ENCODE measurements at places on chromosomes 12 and 14.

GRCh38 chr12:46585854-46586621, 213.5 kb upstream of the SLC38A2 start:
- DNase-seq = peak; percentile 75

DNA sequence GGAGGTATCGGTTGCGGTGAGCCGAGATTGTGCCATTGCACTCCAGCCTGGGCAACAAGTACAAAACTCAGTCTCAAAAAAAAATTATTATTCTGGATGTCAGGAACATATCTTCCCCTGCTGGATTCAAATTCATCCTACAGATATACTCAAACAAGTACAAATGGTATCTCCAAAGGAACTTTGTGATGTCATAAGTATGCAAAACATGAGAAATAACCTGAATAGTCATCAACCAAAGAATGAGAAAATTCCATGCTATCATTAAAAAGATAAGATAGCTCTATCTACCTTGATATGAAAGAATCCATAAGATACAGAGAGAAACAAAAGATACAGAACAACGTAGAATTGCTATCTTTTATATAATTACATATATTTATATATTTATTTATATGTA, 67.7 kb downstream of the EEA1 start:
- no peak for DNase-seq

DNA sequence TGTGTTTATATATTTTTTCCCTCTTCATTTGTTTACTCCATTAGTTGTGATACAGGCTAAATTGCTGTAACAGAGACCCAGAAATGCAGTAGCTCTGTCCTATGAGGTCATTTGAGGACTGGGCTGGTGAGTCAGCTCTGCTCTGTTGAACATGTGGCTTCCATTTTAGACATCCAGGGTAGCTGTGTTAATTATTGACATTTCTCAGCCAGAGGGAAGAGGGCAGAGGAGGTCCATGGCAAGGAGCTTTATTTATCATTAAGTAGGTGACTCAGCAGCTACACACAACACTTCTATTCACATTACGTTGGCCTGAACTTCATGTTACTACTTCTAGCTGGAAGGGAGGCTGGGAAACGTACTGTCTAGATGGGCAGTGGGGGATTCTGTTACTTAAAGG, 85.4 kb downstream of the PTCSC3 start:
- peak; percentile 80 for DNase-seq

DNA sequence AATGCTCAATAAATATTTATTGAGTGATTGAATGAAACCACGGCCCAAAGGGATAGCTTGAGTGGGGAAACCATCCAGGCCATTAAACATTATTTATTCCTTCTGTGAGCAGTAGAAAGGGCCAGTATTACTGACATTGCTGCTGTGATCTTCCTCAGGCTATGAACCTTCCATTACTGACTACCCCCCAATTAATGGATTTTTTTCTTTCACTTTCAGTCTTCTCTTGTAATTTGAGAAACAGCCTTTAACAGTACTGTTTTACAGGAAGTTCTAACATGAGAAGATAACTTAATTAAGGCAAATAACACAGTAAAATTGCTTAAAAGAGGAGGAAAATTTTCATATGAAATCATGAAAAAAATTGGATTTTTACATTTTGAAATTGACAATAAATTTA, 629.5 kb downstream of the TRHDE start:
- no peak for DNase-seq

DNA sequence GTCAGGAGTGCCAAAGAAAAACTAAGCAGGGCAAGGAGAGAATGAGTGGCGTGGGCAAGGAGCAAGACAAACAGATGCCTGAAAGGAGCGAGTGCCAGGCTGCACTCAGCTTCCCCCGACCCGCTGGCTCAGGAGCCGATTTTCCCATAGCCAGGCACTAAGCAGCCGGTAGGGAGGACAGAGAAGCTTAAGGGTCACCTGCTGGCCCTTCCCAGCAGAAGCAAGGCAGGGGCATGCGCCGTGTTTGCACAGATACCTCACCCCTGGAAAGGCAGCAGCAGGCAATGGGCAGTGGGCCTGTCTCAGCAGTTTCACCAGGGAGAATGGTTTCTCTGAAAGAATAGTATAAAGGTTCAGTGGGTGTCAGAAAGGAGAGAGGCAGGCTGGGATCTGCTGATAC, 104.9 kb upstream of the FKBP4 start:
- DNase-seq = no peak

DNA sequence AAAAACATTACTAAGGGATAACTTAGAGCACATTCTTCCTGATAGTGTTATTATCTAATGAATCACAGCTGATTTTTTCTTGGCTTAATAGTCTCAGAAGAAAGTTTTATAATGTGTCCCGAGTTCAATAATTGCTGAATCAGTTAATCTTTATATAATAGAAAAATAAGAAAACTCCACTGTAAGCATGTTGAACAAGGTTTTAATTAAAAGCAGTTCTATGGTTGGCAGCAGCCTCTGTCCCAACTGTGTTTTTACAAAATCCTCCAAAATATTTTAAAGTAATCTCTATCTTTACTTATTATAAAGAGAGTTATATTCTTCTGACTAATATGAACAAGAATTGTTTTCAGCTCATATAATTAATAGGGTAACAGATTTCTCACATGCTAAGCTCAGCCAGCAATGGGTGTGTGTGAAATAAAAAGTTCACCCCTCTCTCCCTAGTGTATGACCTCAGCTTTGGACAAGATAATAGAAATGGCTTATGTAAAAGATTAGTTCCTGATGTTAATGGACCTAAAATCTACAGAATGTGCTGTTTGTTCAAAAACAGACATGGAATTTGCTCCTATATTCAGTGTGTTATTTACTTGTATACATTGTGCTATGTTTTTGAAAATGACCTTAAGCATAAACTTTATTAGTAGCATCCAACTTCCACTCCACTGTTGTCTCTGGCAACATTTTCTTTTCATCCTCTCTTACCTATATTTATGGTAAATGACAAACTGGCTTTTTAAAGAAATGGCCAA, 67.1 kb upstream of the DCN start:
- DNase-seq = no peak

All from SW480 (cell line).